ENCODE measurements at places on chromosomes 11 and 22.
A peak's percentile ranks its signal among the peaks of the same experiment; 100 is the strongest.

GRCh38 chr11:75656044-75656727 is 12.7 kb downstream of the MAP6 start:
- no peak for DNase-seq

- DNase-seq, result no peak
Measured at GRCh38 chr11:109970516-109971183, 122.5 kb upstream of the ZC3H12C start.

DNA sequence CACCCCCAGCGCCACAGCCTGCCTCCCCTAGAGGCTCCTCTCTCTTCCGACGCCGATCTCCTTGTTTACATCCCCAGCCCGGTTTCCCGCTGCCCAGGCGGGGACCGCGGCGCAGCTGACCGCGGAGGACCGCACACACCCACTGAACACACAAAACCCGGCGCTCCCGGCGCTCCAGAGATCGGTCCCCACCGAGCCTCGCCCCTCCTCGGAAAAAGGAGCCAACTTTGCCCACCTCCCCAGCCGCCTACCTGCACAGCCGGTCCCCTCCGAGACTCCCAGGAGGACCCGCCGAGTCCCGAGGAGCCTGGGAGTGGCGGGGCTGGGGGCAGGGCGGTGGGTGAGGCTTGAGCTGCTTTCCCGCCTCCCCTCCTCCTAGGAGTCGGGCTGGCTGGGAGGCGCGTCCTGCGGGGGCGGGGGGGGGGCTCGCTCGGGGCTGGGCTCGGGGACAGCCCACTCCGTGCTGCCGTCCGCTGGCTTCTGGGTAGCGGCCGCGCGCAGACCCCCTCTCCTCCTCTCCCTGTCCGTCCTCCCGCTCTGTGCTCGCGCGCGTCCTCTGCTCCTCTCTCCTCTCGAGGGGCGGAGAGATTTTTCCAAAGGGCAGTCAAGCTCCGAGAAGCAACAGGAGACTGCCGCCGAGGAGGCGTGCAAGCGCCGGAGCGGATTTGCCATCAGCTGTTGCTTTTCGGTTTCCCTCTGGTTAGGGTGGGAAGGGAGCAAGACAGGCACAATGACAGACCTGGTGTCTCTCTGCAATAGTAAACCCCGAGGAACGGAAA is at the start of gene FXYD6:
Gene FXYD6 (minus strand): TSS at position 318 of the 779 bp plus-strand sequence. CDS start 33,882 bp downstream, outside the sequence.
- DNase-seq, result peak; percentile 31

GRCh38 chr11:75507571-75507970 is 18.2 kb downstream of the GDPD5 start:
- no peak for DNase-seq

GRCh38 chr11:62721994-62722393 is 5.3 kb downstream of the HNRNPUL2 start:
- DNase-seq, result peak; percentile 74

GRCh38 chr22:45188779-45189178 is 25.1 kb downstream of the NUP50 start:
- DNase-seq, result no peak

DNA sequence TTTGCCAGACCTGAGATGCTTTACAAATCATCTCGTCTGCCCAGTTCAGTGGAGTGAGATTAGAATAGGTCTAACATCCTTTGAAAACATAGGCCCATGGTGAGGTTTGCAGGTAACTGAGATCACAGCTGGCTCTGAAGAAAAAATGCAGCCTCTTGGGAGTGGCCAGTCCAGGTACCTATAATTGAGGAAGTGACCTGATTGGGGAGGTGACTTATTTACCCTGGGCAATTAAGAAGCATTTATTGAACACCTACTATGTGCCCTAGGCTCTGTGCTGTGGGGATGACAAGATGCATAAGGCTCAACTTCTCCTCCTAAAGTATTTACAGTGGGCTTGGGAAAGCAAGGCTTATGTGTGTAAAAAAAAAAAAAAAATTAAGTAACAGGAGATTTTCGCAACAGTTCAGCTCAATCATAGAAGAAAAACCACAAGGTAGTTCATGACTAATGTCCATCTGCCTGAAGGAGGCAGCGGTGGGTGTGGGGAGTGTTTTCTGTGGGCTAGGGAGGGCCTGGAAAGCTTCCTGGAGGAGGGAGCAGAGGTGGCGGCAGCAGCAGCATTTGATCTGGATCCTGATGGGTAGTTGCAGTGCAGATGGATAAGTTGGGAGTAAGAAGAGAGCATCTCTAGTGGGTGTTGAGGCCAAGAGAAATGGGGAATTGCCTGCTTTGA is 16.1 kb downstream of the MICAL2 start:
- DNase-seq, result peak; percentile 54

- peak; percentile 72 for DNase-seq
Measured at GRCh38 chr11:8964324-8965320, at the start of gene TMEM9B. Gene TMEM9B, minus strand, starts transcription at chr11:8964442. Its CDS starts 129 bp downstream, at chr11:8964313.

- peak; percentile 6 for DNase-seq
Measured at GRCh38 chr11:98296091-98296880, 724.5 kb upstream of the CNTN5 start.

- DNase-seq, result no peak
Measured at GRCh38 chr11:75160220-75160757, 9.4 kb downstream of the SLCO2B1 start.

- peak; percentile 5 for DNase-seq
Measured at GRCh38 chr11:15852179-15852578, 504.2 kb downstream of the SOX6 start.

GRCh38 chr22:47148956-47149728 is 386.7 kb downstream of the TBC1D22A start:
- DNase-seq, result no peak

GRCh38 chr11:74311352-74311926 is at the start of gene P4HA3:
Gene P4HA3, minus strand, starts transcription at chr11:74311640. Its CDS starts 29 bp downstream, at chr11:74311611.
- peak; percentile 75 for DNase-seq

Measured in common myeloid progenitor, CD34-positive (primary cell).